Activated T-cell treated with anti-CD3 and anti-CD28 coated beads for 24 hours (primary cell): ENCODE measurements at places on chromosomes 16 and 17.

GRCh38 chr16:84382396-84382795 lies 14.1 kb downstream of the ATP2C2 start:
- DNase-seq, result no peak

GRCh38 chr17:41734139-41734948 lies at the start of gene HAP1:
Gene HAP1 (minus strand): TSS chr17:41734643. CDS start chr17:41734634, 9 bp downstream.
- DNase-seq, result peak; percentile 5

DNA sequence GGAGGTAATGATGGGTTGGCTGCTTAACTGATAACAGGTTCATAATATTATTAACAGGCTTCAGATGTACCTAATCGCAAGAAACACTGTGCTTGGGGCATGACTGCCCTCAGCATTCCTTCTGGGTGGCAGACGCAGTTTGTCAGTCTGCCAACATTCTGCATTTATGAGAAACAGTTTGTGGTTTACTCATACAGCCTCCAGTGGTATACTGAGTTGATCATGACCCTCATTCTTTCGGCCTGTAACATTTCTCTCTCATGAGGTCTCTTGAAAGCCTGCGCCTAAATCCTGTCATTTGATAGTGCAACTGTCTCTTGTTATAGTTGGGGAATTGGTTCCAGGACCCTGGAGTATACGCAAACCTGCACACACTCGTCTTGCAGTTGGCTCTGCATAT lies 4.9 kb upstream of the RUSF1 start:
- no peak for DNase-seq

GRCh38 chr17:48546924-48547807 lies 2.3 kb upstream of the HOXB2 start:
- no peak for DNase-seq

DNA sequence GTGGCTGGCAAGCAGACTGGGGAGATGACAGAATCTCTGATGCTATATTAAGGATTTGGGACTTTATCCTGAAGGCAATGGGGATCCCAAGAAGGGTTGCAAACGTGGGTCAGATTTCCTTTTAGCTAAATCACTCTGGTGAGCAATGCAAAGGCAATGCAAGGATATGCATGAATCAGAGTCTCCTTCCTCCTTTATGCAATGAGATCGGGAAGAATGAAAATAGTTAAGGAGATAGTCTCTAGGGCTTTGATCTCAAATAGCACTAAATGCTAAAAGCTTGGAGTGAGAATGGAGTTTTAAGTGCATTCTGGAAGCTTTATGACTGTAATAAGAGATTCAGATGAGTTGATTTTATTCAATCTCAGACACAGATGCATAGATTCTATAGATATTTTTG lies 27.2 kb upstream of the SHISA9 start:
- DNase-seq, result no peak

- no peak for DNase-seq
Observed at GRCh38 chr17:54678158-54678557, 222.5 kb upstream of the TOM1L1 start.

- DNase-seq, result no peak
Observed at GRCh38 chr17:82457073-82457928, 1.2 kb upstream of the NARF start.

DNA sequence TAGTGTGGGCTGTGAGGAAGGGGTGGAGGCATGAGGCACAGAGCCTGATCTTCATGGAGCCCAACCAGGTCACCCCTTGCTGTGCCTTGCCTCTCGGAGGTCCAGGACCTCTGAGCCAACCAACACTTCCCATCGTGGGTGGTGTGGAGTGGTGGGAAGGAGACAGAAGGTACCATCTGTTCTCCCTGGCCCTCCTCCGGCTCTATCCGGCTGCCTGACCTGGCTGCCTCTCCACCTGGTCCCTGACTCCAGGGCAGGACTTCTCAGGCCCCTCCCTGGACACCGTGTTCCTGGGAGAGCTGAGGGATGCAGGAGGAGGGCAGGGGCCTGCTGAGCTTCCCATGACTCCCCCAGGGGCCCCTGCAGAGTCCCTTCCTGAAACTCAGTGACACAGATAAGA lies 3.9 kb downstream of the PDK2 start:
- no peak for DNase-seq
